Non-pigmented ciliary epithelial cell (primary cell): ENCODE measurements at places on chromosomes 5 and 9.

- no peak for DNase-seq
Observed at GRCh38 chr9:118701985-118702384, 667.2 kb downstream of the BRINP1 start.

GRCh38 chr5:61578858-61579503 is 246.9 kb downstream of the ZSWIM6 start:
- no peak for DNase-seq

DNA sequence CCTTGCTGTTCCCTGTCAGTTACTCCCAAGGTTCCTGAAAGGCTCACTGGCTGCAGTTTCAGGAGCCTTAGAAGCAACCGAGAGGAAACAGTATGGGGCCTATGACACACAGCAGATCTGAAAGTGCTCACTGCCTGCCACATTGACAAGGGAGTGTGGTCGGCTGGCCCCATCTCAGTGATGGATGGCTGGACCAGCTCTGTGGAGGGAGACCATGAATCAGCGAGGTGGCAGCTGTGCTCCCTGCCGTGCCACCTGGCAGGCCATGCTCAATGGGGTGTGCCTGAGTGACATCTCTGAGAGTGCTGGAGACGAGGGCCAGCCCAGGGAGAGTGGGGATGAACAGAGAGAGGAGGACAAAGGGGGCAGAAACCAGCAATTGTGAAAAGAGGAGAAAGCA is 49.1 kb downstream of the DOCK2 start:
- no peak for DNase-seq

DNA sequence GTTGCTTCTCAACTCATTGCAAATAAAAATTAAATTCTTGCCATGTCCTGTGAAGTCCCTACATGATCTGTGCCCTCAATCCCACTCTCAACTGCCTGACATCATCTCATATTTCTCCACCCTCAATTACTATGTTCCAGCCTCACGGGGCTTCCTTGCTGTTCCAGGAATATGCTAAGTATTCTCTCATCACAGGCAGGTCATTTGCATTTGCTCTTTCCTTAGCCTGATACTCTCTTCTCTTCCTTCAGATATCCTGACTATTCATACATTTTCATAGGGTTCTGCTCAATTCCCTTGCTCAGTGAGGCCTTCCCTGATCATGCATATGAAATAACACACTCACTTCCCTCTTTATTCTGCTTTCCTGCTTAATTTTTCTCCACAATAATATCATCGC is 135.1 kb upstream of the DAB2 start:
- DNase-seq, result no peak

DNA sequence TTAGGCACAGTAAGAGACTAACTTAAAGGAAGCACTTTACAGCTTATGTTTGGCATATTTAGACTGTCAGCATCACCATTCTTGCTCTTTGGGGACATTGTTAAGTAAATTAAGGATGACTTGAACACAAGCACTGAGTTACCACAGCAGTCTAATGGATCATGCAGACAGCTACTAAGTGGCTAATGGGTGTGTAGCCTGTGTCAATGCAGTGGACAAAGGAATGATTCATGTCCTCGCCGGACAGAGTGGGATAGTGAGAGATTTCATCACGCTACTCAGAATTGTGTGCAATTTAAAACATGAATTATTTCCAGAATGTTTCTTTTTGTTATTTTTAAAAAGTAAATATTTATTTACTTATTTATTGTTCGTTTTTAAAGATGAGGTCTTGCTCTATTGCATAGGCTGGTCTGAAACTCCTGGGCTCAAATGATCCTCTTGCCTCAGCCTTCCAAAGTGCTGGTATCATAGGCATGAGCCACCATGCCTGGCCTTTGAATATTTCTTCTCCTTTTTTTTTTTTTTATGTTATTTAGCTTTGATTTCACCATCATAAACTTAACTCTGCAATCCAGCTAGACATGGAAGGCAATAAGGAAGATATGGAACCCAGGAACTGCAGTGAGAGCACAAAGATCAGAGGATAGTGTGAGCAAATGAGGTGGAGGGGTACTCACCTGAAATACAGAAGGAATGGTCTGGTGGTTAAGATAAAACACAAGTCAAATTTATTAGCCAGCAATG is 53.0 kb upstream of the KLF4 start:
- no peak for DNase-seq

DNA sequence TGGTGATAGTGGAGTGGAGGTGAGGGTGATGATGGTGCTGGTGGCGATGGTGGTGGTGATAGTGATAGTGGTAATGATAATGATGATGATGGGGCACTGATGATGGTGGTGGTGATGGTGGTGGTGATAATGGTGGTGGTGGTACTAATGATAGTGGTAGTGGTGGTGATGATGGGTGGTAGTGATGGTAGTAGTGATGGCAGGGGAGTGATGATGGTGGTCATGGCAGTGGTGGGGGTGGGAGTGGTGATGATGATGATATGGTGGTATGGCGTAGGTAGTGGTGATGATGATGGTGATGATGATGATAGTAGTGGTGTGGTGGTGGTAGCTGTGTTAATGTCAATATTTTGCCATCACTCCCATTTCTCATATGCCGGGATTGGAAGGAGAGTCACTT is 44.5 kb upstream of the ORM1 start:
- no peak for DNase-seq

DNA sequence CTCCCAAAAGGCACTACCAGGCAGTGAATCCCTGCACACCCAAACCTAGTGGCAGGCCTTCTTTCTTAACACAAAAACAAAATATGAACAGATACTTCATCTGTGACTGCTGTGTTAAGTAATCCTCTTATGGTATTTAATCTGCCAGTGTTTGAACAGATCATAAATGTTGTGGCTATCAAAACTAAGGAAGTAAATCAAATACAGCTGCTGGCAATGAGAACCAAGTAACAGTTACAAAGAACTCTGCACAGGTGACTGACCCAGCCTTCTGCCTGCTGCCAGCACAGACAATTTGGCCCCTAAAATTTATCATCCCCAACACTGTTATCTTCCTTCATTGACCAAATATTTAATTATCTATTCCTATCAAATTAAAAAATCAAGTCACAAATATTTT is 78.0 kb downstream of the GNAQ start:
- DNase-seq, result no peak

DNA sequence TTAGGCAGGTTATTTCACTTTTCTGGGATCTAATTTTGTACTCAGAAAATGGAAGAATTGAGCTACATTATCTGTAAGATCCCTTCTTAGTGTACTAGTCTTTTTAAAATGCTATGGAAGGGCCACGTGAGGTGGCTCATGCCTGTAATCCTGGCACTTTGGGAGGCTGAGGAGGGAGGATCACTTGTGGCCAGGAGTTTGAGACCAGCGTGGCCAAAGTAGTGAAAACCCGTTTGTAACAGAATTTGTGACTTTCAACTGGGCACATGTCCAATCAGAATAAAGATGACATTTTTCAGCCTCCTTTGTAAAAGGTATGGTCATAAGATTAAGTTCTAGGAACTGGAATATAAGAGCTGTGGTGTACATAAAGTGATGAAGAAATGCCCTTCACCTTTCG is 3.1 kb upstream of the RAB3C start:
- no peak for DNase-seq

GRCh38 chr9:138117101-138117750 is 239.6 kb downstream of the CACNA1B start:
- DNase-seq, result no peak

GRCh38 chr9:119357336-119358096 is 11.7 kb downstream of the BRINP1 start:
- no peak for DNase-seq
